ENCODE measurements at places on chromosomes 4 and X.
A peak's percentile ranks its signal among the peaks of the same experiment; 100 is the strongest.

DNA sequence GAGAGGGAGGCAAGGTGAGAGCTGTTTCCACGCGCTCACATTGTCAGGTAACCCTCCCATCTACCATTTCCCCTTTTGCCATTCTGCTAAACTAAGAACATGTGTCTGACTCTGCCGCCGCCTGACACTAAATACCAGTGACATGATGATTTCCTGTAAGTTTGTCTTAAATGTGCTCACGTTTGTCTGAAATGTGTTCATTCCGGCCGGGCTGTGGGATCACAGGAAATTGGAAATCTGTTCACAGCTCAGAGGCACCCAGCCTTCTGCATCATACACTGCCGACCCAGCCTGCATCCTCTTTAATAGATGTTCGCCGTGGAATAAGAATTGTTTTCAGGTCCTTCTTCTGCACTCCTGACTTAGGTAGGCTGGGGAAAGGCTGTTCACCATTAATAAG is 336.2 kb upstream of the PPARGC1A start:
- H3K36me3 ChIP-seq: no peaks in the 10 kb centered on the region
- H3K27me3 ChIP-seq: peaks cover 27% of the 10 kb centered on the region
- DNase-seq: no peak
- peak overlapping the region; percentile 12 for H3K4me3 ChIP-seq

DNA sequence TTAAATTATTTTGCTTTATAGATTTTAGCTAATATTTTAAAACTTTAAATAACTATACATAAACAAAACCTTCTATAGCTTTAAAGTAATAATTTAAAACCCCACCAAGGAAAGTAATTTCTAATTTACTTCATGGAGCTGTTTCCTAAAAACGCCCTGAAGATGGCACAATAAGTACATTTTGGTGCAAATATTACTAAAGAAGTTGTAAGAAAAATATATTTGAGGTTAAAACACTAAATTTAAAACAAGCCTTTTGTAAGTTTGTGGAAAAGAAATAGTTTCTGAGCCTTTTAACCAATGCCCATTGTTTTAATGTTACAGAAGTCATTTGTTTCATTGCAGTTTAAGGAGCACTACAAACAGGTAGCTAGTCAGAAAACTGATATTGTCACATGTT is 137.4 kb upstream of the AGA start:
- no peak overlapping the region for H3K4me3 ChIP-seq
- H3K27me3 ChIP-seq: peaks cover 15% of the 10 kb centered on the region
- no peak for DNase-seq

GRCh38 chr4:169164669-169165415 is 105.9 kb downstream of the SH3RF1 start:
- no peak overlapping the region for H3K4me3 ChIP-seq
- peaks cover 80% of the 10 kb centered on the region for H3K4me1 ChIP-seq
- H3K36me3 ChIP-seq: peaks cover 1% of the 10 kb centered on the region

GRCh38 chr4:187077744-187078401 is 354.2 kb upstream of the FAT1 start:
- H3K27me3 ChIP-seq: no peaks in the 10 kb centered on the region
- H3K4me1 ChIP-seq: peaks cover 19% of the 10 kb centered on the region
- H3K4me3 ChIP-seq: no peak overlapping the region
- no peak overlapping the region for H3K27ac ChIP-seq

GRCh38 chr4:1192091-1192492 is 19.7 kb upstream of the SPON2 start:
- peaks cover 3% of the 10 kb centered on the region for H3K27me3 ChIP-seq
- H3K4me3 ChIP-seq: no peak overlapping the region
- H3K27ac ChIP-seq: peak overlapping the region; percentile 94
- peaks cover 3% of the 10 kb centered on the region for H3K36me3 ChIP-seq
- H3K4me1 ChIP-seq: peaks cover 39% of the 10 kb centered on the region

- no peaks in the 10 kb centered on the region for H3K36me3 ChIP-seq
- H3K4me1 ChIP-seq: peaks cover 17% of the 10 kb centered on the region
- H3K4me3 ChIP-seq: no peak overlapping the region
- H3K27me3 ChIP-seq: peaks cover 3% of the 10 kb centered on the region
- no peak for DNase-seq
Measured at GRCh38 chrX:72258174-72258573, 18.9 kb downstream of the RPS4X start.

DNA sequence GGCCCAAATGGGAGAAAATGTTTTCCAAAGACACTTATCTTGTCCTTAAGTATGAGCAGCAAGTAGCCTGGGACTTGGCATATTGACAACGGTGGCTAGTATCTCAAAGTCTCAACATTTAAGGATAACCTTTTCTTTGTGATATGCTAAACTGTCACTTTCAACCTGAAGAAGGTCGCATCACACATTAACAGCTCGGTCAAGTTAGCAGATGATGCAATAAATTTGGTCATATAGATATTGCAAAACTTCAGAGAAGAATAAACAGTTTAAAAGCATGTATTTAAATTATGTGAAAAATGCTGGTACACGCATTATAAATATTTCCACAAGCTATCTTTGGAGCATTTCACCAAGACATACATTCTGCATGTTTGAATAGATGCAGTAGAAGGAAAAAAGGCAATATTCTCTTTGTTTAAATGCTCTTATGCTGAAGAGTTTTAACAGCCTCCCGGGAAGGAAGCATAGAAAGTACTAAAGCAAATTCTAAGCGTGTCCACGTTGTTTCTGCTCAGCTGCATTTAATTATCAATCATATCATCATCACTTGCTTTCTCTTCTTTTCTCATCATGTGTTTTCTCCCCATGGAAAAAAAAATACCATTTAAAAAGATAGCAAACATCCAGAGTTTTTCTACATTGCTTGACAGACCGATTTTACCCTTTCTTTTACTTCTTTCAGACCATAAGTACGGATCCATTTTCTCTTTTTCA is 24.2 kb downstream of the ARHGAP6 start:
- no peaks in the 10 kb centered on the region for H3K36me3 ChIP-seq
- H3K4me1 ChIP-seq: no peaks in the 10 kb centered on the region
- H3K4me3 ChIP-seq: no peak overlapping the region
- H3K27ac ChIP-seq: no peak overlapping the region
- H3K27me3 ChIP-seq: peaks cover 2% of the 10 kb centered on the region

- peaks cover 16% of the 10 kb centered on the region for H3K4me1 ChIP-seq
- H3K27me3 ChIP-seq: no peaks in the 10 kb centered on the region
- DNase-seq: no peak
- no peaks in the 10 kb centered on the region for H3K36me3 ChIP-seq
- no peak overlapping the region for H3K4me3 ChIP-seq
- H3K27ac ChIP-seq: no peak overlapping the region
Measured at GRCh38 chrX:70172221-70172620, 5.1 kb upstream of the DGAT2L6 start.

- DNase-seq: no peak
- no peaks in the 10 kb centered on the region for H3K4me1 ChIP-seq
- peaks cover 28% of the 10 kb centered on the region for H3K36me3 ChIP-seq
- H3K4me3 ChIP-seq: no peak overlapping the region
Measured at GRCh38 chr4:83440899-83441298, 14.7 kb downstream of the HELQ start.

- no peak for DNase-seq
- no peak overlapping the region for H3K27ac ChIP-seq
- H3K4me3 ChIP-seq: no peak overlapping the region
- H3K36me3 ChIP-seq: no peaks in the 10 kb centered on the region
- no peaks in the 10 kb centered on the region for H3K4me1 ChIP-seq
Measured at GRCh38 chrX:38664285-38664684, 102.9 kb downstream of the TSPAN7 start.

- peaks cover 19% of the 10 kb centered on the region for H3K4me1 ChIP-seq
- H3K36me3 ChIP-seq: no peaks in the 10 kb centered on the region
Measured at GRCh38 chrX:110407910-110408545, 49.4 kb downstream of the RTL9 start.

GRCh38 chrX:13470685-13470977 is 98.8 kb upstream of the EGFL6 start:
- peaks cover 30% of the 10 kb centered on the region for H3K4me1 ChIP-seq
- H3K4me3 ChIP-seq: no peak overlapping the region
- H3K27me3 ChIP-seq: no peaks in the 10 kb centered on the region
- no peaks in the 10 kb centered on the region for H3K36me3 ChIP-seq
- no peak for DNase-seq
- H3K27ac ChIP-seq: no peak overlapping the region

DNA sequence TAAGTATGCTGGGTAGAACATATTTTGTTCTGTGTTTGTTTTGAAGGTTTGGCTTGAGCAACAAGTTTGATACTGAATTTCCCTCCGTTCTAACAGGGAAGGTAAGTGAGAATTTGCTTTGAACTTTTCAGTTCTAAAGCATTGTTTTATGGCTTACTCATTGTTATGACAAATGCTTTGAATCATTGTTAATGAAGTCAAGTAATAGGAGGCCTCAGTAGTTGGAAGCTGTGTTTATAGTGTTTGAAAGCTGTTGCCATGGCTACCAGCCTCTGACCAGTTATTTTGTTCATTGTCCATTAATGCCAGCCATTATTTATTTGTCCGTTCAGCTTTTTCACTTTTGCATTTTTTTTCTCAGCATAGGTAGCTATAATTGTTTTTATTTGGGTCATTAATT is 14.4 kb downstream of the CHIC1 start:
- DNase-seq: no peak
- H3K36me3 ChIP-seq: peaks cover 2% of the 10 kb centered on the region
- H3K27ac ChIP-seq: peak overlapping the region; percentile 35
- H3K4me3 ChIP-seq: no peak overlapping the region
- no peaks in the 10 kb centered on the region for H3K27me3 ChIP-seq
- peaks cover 10% of the 10 kb centered on the region for H3K4me1 ChIP-seq

- no peak for DNase-seq
- no peaks in the 10 kb centered on the region for H3K36me3 ChIP-seq
- peaks cover 67% of the 10 kb centered on the region for H3K27me3 ChIP-seq
- no peak overlapping the region for H3K27ac ChIP-seq
- no peak overlapping the region for H3K4me3 ChIP-seq
Measured at GRCh38 chr4:175999944-176000343, 65.7 kb upstream of the WDR17 start.

DNA sequence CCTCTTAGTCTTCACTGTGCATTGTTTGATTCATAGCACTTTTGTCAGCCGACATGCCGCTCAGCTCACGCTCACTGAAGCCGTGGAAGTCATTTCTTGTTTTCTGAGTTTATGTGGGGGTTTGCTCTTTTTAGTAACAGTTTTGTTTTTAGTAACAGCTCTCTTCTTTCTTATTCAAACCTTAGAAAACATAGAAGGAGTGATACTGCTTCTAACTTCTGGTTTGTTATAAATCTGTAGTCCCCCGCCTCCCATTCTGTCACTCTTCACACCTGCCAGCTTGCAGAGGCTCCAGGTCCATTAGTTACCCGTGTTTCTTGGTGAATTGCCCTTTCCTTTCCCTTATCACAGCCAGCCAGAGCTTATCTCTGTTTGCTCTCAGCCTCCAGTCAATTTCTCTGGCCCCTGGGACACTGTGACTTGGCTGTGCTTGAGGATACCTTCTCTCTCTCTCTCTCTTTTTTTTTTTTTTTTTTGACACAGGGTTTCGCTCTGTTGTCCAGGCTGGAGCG is 50.5 kb downstream of the GRK4 start:
- DNase-seq: no peak
- H3K4me3 ChIP-seq: no peak overlapping the region
- no peaks in the 10 kb centered on the region for H3K27me3 ChIP-seq
- no peaks in the 10 kb centered on the region for H3K36me3 ChIP-seq

DNA sequence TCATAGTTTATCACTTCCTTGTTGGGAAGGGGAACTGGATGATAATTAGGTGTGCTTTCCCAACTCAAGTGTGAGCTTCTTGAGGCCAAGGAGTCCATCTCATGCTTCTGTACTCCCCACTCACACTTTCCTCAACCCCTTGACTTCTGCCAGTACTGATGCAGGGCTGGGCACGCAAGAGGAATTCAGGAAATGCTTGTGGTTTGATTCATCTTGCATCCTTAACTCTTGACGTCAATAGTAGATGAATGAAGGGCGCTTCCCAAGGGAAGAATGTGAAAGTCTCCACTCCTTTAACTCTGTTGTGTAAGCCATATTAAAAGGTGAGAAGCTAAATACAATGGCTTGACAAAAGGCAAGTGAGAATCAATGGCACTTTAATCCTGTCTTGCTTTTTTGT is 101.8 kb downstream of the AGTR2 start:
- DNase-seq: no peak
- no peaks in the 10 kb centered on the region for H3K27me3 ChIP-seq
- H3K4me3 ChIP-seq: no peak overlapping the region
- H3K36me3 ChIP-seq: no peaks in the 10 kb centered on the region

- no peaks in the 10 kb centered on the region for H3K27me3 ChIP-seq
- no peaks in the 10 kb centered on the region for H3K36me3 ChIP-seq
- peaks cover 12% of the 10 kb centered on the region for H3K4me1 ChIP-seq
- H3K27ac ChIP-seq: no peak overlapping the region
- DNase-seq: no peak
- H3K4me3 ChIP-seq: no peak overlapping the region
Measured at GRCh38 chr4:156751486-156751885, 220.1 kb downstream of the PDGFC start.

GRCh38 chr4:149029056-149029651 is 586.9 kb upstream of the NR3C2 start:
- H3K4me1 ChIP-seq: no peaks in the 10 kb centered on the region
- H3K4me3 ChIP-seq: no peak overlapping the region
- no peak overlapping the region for H3K27ac ChIP-seq
- DNase-seq: no peak
- peaks cover 2% of the 10 kb centered on the region for H3K27me3 ChIP-seq

- DNase-seq: no peak
- no peak overlapping the region for H3K4me3 ChIP-seq
- peaks cover 12% of the 10 kb centered on the region for H3K27me3 ChIP-seq
Measured at GRCh38 chr4:72641611-72642010, 72.6 kb upstream of the ADAMTS3 start.

GRCh38 chr4:23458054-23458453 is 431.8 kb downstream of the PPARGC1A start:
- H3K27me3 ChIP-seq: peaks cover 3% of the 10 kb centered on the region
- no peak overlapping the region for H3K27ac ChIP-seq
- H3K4me1 ChIP-seq: peaks cover 19% of the 10 kb centered on the region
- no peak for DNase-seq
- no peak overlapping the region for H3K4me3 ChIP-seq

DNA sequence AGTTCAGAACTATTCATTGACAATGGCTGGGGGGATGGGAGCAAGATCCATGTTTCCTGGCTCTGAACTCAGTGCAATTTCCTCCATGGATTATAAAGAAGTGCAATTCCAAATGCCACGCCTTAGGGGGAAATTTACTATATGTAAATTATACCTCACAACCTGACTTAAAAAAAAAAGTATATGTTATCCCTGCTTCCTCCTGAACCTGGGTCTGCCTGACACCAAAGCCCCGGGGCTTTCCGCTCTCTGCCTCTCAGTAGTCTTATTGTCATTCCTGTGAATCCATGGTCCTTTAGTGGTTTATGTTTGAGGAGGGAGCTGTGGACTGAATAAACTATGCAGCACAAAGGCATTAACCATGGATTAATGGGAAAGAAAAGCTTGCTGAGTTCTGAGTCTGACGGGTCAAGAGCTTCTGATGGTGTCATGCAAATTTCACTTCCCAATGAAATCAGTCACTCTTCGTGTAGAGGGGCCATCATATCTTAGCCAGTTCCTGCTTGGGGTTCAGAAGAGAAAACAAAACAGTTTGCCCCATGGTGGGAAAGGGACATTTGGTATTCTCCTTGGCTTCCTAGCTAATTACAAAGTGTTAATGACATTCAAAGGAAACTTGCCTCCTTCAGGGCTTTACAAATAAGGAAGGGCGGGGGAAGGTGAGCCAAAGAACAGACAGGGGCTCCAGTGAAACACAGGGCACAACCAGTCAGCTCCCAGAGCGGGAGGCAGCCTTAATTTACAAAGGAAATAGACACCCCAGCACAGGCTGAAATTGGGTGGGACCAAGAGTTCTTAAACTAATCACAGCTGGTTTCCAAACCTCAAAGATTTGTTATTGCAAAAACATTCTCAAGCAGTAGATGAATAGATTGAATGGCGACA is 14.3 kb downstream of the FAM9C start:
- DNase-seq: no peak
- H3K4me3 ChIP-seq: peak overlapping the region; percentile 29
- H3K36me3 ChIP-seq: no peaks in the 10 kb centered on the region
